ENCODE measurements at places on chromosomes 13 and 19.

DNA sequence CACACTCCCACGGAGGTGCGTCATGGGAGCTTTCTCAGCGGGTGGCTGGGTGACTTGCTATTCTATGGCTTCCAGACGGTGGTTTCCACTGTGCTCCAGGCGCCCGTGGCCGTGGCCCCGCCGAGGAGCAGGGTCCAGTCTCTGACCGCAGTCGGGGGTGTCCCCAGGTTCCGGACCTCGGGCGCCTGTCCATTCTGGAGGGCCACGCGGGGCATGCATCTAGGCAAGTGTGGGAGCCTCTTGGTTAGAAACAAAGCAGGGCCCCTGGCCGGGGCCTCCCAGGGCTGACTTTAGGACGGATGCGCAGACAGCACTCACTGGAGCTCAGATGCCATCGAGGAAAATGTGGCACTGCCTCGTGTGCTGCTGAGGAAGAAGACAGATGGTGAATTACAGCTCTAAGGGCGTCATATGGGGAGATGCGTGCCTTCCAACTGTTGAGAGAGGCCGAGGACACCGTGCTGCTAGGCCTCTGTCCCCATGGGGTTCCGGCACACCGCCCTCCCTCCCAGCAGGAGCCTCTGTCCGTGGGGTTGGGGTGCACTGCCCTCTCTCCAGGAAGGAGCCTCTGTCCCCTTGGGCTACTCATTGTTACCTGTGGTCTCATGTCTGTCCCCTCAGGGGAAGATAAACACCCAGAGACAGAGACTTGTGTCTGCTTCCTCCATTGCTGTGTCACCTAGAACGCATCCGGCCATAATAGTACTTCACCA is 38.1 kb downstream of the TMEM255B start:
- DNase-seq: no peak

GRCh38 chr13:91609353-91609752 is 210.9 kb downstream of the GPC5 start:
- DNase-seq: no peak

DNA sequence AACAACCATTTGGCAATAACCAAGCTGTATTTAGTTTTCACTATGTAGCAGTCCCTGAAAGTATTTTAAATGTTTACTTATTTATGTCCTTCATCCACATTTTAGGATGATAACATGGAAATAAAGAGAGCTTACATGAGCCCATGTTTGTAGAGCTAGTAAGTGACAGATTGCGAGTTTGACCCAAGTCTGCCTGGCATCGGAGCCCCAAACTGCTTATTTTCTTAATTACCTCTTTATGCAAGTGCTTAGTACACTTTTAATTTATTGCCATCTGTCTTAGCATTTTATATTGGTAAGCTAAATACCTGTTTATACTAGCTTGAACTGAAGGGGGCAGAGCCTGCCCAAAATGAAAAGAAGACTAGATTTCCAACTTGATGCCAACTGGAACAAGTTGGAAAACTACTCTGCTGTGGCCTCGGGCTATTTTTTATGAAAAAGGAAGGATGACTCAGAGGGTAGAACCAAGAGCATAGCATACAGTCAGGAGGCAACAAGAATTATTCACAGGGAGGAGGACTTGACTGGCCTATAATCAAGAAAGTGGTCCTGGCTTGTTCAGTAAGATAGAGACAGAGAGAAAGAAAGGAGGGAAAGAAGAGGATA is 150.2 kb downstream of the NDFIP2 start:
- no peak for DNase-seq

DNA sequence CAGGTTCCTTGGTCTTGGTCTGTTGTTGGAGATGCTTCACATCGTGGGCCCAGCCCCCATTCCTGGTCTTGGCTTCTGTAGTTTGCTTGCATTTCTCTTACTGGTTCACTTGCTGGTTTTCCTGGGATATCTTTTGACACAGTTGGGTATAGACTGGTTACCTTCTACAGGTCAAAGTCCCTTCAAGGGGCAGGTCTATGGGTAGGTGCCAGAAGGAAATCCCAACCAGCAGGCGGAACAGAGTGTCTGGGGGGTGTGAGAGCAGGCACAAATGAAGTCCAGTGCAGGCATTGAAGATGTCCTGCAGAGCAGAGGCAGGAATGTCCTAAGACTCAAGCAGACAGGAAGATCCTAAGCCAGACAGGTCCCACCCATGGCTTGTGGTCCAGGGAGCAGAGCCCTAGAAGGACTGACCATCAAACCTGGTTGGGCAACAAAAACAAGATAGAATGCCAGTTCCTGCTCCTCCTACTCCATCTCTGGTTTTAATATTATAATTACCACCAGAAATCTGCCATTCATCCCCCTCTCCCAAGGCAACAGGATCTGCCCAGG is 17.7 kb upstream of the WASF3 start:
- DNase-seq: no peak

DNA sequence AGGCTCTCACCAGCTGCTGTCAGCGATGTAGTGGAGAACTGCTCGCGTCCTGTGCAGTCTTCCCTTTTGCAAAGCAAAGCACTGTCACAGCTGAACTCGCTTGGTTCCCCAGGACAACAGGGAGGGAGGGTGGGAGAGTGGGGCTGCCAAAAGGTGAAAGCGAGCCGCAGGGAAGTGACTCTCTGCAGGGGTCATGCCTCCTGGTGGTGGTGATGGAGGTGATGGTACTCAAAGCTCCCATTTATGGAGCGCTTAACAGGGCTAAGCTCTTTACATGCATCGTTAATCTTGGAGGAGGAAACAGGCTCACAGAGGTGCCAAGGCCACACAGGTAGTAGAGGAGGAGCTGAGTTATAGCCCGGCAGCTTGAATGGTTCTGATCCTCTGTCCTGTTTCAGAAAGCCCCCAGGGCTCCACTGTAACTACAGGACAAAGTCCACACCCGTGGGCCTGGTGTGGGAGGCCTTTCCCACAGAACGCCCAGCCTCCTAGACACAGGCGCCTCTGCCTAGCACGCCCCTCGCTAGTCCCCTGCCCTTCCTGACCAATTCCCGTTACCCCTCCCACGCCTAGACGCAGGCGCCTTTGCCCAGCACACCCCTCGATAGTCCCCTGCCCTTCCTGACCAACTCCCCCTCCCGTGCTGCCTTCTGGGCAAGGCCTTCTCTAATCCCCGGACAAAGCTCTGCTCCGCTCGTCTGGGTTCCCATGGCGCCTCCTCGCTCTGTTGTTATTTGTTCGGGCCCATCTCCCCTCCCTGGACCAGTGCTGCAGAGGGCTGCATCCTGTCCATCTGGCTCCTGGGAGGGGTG is 10.7 kb downstream of the PPP1R37 start:
- DNase-seq: no peak

Data from activated CD4-positive, CD25-positive, alpha-beta regulatory T cell (primary cell).